ENCODE measurements at places on chromosomes 5 and 9.

DNA sequence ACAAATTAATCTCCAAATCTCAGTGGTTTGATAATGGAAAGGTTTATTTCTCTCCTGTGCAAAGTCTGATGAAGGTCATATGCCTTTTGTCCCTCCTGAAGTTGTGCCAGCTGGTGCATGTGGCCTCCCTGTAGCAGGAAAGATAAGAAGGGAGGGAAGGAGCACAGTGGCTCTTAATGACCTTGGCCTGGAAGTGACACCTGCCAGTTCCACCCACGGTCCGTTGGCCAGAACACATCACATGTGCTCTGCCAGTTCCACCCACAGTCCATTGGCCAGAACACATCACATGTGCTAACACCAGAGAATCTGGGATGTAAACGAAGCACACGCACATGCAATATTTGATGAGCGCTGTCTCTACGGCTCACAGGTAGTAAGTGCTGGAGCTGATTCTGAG is 130.9 kb downstream of the DOCK2 start:
- no peak for DNase-seq

DNA sequence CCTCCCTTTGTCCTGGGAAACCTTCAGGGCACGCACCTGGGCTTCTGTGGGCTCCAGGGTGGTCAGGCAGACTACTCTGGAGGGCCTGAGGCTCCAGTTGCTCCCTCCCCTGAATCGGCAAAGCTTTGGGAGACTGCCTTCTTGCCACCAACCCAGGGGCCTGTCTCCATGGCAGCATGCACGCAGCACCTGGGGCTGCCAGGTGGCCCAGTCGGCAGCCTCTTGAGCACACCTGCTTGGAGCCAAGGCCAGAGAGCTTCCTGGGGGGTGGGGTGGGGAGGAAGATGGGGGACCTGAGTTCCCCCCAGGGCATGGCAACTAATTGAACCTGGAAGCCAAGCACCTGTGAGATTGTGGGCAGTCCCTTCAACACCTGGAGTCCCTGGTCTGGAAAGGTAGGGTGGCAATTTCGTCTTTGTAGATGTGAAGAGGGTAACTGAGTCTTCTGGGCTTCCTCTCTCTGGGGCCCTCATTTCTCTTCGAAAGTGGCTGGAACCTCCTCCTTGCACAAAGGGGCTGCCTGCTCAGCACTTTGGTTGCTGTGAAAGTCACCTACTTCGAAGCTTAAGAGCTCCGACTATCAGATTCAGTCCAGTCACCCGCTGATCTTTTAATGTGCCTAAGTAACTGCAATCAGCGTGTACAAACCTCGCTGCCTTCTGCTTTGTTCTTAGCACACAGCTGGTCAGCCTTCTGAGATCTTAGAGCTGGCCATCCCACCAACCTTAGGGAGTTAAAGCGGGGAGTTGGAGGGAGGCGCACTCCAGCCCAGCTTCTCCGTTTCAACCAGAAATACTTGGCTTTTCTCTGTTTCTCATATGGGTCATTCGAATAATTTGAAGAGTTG is 4.0 kb downstream of the RNF183 start:
- peak; percentile 98 for DNase-seq

DNA sequence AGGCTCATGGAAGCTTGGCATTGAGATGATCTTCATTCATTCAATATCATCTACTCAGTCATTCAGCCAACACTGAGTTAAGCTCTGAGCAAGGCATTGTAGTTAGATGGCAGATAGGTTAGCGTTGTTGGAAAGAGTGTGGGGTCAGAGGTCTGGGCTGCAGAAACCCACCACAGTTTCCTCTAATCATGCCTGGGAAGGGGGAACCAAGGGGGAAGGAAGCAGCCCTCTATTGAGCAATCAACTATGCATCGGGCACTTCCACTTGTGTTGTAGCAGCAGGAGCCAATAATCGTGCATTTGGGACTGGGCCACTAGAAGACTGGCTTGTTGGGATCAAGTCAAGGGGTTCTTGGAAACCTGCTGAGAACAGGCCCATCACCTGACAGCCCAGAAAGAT is 139.1 kb downstream of the PIP5K1B start:
- no peak for DNase-seq

- no peak for DNase-seq
These were observed 165.0 kb downstream of the DROSHA start for GRCh38 chr5:31366941-31367340.

DNA sequence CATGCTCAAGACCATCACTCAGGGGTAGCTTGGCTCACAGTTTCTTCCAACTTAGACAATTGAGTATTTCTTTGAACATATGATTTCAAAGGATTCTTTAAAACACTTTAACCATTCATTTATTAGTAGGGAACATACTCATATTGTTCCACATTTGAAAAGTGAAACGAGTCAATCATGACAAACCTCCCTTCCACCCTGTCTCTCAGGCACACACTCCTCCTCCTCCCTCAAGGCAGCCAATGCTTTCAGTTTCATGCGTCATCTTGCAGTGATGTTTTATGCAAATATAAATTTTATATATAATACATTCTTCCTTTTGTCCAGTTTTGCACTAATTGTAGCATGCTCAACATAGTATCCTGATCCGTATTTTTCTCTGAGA is 126.0 kb upstream of the BOD1 start:
- DNase-seq = no peak

DNA sequence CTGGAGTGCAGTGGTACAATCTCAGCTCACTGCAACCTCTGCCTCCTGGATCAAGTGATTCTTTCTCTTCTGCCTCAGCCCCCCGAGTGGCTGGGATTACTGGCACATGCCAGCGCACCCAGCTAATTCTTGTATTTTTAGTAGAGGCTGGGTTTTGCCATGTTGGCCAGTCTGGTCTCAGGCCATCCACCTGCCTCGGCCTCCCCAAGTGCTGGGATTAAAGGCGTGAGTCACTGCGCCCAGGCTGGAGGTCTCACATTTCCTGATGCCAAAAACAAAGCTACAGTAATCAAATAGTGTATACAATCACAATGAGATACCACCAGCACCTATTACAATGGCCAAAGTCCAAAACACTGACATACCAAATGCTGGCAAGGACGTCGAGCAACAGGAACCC is 51.1 kb downstream of the TTLL11 start:
- no peak for DNase-seq

- DNase-seq = no peak
These were observed 10.3 kb downstream of the AOPEP start for GRCh38 chr9:94736759-94737158.

DNA sequence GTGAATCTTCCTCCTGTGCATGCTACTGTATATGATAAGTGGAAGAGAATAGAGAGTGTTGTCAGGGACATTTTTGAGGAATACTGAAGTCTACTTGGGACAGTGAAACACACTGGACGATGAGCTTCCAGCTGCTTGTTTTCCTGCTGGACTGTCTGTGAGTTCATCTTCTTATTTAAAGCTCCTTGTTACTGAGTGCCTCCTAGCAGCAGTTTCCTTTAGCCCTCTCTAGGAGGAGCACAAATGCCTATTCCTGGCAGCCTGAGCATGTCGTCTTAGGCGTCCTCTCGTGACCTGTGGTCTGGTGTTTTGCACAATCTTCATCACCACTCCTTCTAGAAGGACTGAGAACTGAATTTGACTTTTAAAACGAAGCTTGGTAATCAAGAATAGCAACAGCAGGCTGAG is 43.8 kb downstream of the ANKRD33B start:
- DNase-seq = no peak

- DNase-seq = no peak
These were observed 19.8 kb upstream of the HEXB start for GRCh38 chr5:74665273-74665672.

GRCh38 chr9:120878188-120879130 is 1.5 kb upstream of the PHF19 start:
- DNase-seq = peak; percentile 24

GRCh38 chr9:104905931-104906330 is 22.0 kb downstream of the ABCA1 start:
- no peak for DNase-seq

DNA sequence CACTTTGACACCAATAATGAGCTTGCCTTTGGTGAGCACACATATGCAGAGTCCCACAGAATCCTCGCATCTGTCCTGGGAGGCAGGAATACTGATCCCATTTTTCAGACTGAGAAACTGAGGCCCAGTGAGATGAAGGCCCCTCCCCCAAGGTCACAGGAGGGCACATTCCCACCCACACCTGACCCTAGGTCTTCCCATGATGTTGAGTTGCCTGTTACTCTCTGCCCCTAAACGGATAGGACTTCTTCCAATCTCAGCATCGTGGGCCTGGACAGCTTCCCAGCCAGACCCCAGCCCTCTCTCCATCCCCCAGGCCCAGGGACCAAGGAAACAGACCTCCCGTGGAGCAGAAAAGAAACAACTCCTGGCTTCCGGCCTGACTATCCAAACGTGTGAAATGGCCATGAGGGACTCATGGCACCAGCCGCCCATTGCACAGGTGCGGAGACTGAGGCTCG is 877 bp downstream of the SH3GLB2 start:
- no peak for DNase-seq

DNA sequence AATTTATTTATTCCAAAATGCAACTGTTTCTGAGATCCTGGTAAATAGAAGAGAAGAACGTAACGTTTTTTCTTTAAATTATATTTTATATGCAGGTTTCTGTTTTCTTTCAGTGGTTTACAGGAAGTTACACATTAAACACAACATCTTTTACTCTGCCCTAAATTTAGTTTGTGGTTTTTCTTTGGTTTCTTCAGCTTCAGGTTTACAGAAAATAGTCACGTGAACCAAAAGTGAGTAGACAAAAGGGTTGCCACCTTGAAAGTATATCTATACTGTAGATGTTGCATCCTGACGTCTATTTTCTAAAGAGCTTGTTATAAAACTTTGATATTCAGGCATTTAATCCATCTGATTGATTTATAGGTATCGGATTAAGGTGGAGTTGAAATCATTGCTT is 1236.6 kb downstream of the MAT2B start:
- no peak for DNase-seq

- DNase-seq = no peak
These were observed 12.0 kb upstream of the NRARP start for GRCh38 chr9:137313956-137314560.

GRCh38 chr5:52989781-52990527 is 802 bp downstream of the ITGA2 start:
- no peak for DNase-seq

DNA sequence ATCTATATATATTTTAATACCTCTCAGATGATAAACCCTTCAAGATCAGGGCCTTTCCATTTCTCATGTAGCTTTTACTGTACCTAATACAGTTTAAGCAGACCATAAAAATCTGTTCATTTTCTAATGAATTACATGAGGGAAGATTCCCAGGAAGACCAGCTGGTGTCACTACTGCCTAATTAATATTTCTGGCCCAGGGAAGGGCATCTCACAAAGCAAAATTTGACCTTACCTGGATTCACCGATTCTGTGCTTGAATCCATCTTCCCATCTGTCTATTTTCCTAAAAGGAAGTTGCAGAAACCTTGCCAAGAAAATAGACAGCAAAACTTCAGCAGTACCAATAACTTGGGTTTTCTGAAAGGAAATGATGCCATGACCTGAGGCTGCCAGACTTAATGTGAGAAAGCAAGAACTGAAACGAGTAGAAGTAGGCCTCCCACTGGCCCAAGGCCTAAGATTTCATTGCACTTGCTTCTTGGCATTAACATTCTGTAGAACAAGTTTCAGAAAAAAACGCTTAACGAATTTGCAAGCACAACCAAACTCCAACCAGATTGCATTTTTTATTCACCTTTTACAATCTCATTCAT is 83.0 kb upstream of the GLIS3 start:
- DNase-seq = no peak

DNA sequence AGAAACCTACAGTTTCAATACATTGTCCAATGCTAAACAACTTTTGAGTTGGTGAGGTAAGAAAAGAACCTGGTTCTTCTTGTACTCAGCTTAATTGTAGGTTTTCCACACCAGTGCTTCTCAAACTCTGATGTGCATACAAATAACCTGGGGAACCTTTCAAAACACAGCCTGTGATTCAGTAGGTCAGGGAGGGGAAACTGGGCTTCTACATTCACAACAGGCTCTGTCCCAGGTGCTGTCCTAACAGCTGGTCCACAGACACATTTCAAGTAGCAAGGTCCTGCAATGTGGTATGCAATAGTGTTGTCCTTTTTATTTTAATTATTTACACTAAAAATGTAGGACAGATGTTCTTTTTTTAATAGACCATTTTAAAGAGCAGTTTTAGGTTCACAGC is 47.4 kb upstream of the SNCAIP start:
- no peak for DNase-seq

GRCh38 chr5:78473751-78474150 is 113.3 kb downstream of the SCAMP1 start:
- DNase-seq = no peak

- no peak for DNase-seq
These were observed 185.9 kb downstream of the SEMA6A start for GRCh38 chr5:116388564-116389258.

DNA sequence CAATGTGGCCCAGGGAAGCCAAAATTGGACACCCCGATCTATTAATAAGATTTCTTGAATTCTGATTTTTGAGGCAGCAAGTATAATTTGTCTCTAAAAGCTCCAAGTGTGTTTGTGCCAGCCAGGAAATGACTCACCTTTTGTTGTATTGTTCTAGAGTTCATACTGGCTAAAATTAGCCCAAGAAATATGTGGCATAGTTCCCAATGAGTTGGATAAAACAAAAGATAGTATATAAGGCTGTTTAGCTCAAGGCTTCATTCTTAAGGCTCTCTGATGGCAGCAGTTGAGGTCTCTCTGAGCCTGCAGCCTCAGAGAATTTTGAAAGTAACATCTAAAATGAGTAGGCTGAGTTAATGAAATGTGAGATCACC is 21.6 kb downstream of the HMGXB3 start:
- no peak for DNase-seq

DNA sequence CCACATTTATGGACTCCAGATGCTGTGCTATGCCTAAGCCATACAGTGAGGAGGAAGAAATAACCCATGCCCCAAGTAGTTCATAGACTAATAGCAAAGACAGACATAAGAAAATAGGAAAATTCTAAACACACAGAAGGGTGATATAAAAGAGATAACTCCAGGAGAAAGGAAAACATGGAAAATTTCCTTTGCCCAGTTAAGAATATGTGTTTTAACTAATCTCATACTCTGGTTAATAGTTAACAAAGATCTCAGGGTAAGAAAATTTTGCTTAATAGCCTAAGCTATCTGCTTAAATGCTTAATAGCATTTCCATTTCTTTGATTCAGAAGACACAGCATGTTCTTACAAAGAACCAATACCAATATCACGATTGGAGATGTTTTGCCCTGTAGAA is 358.0 kb downstream of the MSX2 start:
- DNase-seq = no peak

Data from DMS79 (cell line).